ENCODE measurements at places on chromosomes 16 and 17.

DNA sequence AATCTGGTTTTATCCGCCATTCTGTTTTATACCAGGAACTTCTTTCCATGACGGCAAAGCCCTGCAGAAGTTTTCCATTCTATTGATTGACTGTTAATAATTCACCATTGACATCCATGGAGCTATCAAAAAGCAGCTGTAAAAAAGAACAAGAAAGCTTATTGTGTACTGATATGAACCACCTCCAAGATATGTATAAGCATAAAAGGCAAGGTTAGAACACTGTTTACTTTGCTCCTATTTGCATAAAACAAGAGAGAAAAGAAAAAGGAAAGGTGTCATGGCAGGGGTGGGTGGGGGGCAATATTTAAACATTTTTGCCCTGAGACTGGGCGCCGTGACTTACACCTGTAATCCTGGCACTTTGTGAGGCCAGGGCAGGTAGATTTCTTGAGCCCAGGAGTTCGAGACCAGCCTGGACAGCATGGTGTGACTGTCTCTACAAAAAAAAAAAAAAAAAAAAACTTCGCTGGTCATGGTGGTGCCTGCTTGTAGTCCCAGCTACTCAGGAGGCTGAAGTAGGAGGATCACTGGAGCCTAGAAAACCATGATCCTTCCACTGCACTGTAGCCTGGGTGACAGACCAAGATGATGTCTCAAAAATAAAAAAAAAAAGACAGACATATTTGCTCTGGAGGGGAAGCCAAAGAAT, 52.5 kb downstream of the TMEM114 start:
- no peak for DNase-seq

GRCh38 chr16:52469775-52470174, 77.2 kb downstream of the TOX3 start:
- peak; percentile 14 for DNase-seq

GRCh38 chr16:56777482-56777881, 47.6 kb downstream of the NUP93 start:
- DNase-seq, result no peak

- no peak for DNase-seq
These were observed 53.6 kb upstream of the ATF7IP2 start for GRCh38 chr16:10332241-10332640.

DNA sequence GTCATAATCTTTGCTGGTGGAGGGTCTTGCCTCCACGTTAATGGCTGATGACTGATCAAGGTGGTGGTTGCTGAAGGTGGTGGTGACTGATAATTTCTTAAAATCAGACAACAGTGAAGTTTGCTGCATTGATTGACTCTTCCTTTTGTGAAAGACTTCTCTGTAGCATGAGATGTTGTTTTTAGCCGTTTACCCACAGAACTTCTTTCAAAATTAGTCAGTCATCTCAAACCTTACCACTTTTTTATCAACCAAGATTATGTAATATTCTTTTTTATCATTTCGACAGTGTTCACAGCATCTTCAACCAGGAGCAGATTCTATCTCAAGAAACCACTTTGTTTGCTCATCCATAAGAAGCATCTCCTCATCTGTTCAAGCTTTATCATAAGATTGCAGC, 5.9 kb downstream of the UQCRC2 start:
- DNase-seq, result no peak

DNA sequence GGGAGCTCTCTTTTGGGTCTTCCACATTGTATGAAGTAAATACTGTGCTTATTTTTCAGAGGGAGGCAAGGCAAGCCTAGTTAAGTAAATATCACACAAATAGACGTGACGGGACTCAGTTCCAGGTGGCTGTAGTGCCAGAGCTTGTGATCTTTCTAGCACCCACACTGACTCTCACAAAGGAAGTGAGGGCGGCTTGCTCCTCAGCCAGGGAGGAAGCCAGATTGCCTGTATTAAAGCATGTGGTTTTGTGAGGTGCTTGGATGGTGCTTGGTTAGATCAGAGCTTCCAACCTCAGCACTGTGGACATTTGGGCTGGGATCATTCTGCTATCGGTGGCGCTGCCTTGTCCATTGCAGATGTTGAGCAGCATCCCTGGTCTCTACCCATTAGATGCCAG, 80.1 kb downstream of the VAT1L start:
- no peak for DNase-seq

- DNase-seq, result peak; percentile 65
These were observed 92.8 kb downstream of the IRX3 start for GRCh38 chr16:54193665-54194333.

DNA sequence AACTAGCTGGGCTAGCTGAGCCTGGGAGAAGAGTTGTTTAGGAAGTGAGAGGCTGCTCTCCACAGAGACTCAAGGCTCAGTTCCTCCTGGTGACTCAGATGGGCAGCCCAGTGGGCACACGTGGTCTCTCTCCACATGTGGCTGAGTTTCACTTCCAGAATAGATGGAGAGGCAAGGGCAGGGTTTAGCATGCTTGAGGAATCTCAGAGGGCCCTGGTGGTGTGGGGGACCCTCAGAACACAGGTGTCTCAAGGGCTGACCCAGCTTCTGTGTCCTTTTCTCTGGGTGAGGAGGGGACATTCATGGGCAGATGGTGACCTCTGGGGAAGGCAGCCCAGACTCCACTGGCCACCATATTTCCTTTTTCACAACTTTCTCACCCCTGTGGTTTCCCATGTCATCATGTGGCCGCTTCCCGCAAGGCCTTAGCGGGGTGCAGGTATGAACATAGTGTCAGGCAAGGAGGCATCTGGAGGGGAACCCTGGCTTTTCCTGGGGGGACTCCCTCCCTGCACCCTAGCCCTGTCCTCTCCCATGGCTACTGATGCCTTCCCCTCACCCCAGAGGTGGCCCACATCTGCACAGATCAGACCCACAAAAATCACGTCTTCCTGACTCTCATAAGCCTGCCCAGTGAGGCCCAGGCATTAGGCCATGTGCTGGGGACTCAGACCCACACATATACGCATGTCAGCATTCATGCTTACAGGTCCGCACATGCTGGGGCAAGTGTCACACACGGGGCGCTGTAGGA, 3.3 kb downstream of the GRN start:
- no peak for DNase-seq
